ENCODE measurements at places on chromosomes 16 and 17.

DNA sequence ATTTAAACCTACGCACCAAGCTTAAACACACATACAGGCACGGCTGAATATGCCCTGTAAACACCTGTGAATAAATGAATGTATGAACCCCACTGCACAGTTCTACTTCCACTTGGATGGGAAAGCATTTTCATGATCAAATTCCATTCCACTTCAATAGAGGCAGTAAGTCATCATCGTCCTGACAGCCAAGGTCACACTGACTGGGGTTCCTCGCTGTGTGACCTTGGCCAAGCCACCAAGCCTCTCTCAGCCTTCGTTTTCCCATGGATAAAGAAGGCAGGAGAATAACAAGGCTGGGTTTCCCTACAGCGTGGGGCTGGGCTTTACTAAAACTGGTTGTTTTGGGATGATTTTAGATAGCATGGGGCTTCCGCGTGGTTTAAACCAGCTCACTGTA lies 82.8 kb downstream of the TBC1D16 start:
- DNase-seq: no peak

DNA sequence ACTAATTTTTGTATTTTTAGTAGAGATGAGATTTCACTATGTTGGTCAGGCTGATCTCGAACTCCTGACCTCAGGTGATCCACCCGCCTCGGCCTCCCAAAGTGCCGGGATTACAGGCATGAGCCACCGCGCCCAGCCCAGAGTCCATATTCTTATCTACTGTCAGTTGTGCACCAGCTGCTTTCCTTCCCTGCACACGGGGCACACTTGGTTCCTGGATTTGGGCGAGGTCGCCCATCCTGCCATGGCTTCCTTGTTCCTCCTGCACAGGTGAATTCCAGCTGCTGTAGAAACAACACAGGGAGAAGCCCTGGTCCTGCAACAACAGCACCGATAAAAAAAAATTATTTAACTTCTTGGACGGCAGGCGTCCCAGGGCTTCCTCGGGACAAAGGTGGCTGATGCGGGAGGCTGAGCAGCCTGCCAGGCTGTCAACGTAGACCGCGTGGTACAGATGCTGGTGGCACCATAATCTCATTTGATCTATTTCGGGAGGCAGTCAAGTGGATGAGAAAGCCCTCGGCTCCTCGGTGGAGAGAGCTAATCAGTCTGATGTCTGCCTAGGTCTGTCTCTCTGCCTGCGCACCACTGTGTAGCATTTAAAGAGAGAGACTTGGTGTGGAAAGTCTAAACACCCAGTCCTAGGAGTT lies 19.1 kb downstream of the RGS9 start:
- DNase-seq: no peak

DNA sequence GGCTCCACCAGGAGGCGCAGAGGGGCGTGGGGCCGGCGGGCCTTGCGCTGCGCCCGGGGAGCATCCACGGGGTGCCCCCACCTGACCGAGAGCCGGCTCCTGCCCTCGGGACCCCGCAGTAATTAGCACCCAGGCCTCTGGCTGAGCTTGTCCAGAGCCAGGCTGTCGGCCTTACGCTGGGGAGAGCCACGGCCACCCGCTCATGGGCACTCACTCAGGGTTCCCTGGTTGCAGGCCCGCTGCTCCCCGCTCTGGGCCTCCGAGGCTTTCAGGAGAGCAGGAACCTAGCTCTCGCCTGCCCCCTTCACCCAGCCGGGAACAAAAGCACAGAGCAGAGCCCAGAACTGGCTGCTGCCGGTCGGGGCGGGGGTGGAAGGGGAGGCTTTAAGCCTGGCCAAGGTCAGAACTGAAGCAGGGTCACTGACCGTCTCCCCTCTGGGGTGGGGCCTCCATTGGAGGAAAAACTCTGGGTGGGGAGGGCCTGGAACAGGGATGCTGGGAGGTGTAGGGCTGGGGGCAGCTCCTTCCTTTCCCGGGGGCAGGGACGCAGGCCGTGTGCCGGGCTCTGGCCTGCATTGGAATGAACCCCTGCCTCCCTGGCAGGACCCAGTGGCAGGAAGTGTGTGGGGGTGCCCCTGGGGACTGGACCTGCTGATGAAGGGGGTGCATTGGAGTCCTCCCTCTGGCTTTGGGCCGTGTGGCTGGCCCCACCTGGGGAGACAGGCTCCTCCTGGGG lies 12.3 kb downstream of the GLIS2 start:
- no peak for DNase-seq

- no peak for DNase-seq
Measured at GRCh38 chr16:48300391-48300856, 53.1 kb upstream of the ABCC11 start.

DNA sequence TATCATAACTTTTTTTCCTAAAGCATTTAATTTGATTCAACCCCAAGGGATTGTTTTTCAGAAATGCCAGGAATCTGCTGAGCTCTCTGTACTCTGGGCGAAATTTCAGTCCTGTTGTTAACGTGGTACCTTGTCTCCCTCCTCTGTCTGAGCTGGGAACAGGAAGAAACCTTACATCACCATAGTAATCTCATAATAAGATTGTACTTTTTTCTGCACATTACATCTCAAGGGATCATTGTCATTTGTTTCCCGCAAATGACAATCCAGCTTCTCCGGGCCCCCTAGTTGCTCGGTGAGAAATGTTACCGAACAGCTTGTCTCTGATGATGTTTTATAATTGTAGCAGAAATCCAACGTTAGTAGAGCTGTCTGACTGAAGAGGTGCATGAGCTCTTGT lies 152.7 kb upstream of the ERCC4 start:
- no peak for DNase-seq
